ENCODE measurements at places on chromosomes 11 and 22. TPM values are rescaled to one million over a fixed set of nuclear protein-coding genes. Genes with fewer than 3 reads are reported as not detected.

RIMBP3B gene
- 0.08 TPM for total RNA-seq

OR6T1 gene
- not detected for total RNA-seq

GRCh38 chr22:20763630-20764470 is 10.1 kb upstream of the SERPIND1 start:
- DNase-seq, result no peak

GRCh38 chr11:115501502-115501892 is 2.7 kb downstream of the CADM1 start:
- no peak for DNase-seq
